NCI-H1105 treated with DMSO at 0.1 percent for 48 hours (cell line): ENCODE measurements at places on chromosomes 7 and 10.
A peak's percentile ranks its signal among the peaks of the same experiment; 100 is the strongest.

- DNase-seq, result no peak
Observed at GRCh38 chr7:11298220-11298619, 324.5 kb downstream of the PHF14 start.

DNA sequence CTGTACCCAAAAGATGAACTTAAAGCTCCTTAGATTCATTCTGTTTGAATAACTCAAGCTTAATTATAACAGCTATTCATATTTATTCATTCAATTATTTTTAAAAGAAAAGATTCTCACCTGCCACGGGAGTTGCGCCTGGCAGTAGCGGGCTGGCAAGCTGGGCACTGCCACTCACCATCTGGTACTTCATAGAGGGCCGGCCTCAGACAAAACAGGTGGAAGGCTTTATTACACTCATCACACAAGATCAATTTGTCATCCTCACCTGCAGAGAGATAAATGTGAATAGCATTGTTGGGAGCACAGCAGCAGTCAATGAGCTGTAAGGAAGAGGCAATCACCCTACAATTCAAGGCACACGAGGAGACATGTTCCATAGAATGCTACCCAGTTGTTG lies 15.8 kb downstream of the FZD9 start:
- peak; percentile 81 for DNase-seq

- peak; percentile 26 for DNase-seq
Observed at GRCh38 chr7:29102558-29103151, 43.7 kb downstream of the CPVL start.

DNA sequence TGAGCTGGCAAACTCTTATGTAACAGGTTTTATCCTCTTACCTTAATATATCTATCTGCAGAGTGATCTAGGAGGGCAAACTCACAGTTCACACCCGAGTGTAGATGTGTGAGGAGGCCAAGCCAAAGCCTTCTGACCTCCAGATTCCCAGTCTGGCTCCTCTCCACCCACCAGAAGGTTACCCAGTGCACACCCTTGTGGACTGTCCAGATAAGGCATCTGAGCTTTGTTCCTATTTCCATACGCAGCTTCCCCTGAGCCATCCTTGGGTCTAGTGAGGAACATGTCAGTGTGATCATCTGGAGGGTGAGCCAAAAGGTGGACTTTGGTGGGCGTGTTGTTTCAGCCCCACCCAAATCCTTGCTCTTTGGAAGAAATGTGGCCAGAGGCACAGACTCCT lies 203.0 kb upstream of the MEOX2 start:
- no peak for DNase-seq

GRCh38 chr10:548238-548901 lies 141.1 kb downstream of the DIP2C start:
- DNase-seq, result no peak

- DNase-seq, result no peak
Observed at GRCh38 chr10:96637709-96638108, 50.9 kb upstream of the TM9SF3 start.

GRCh38 chr7:28726555-28726954 lies 231.6 kb downstream of the TRIL start:
- no peak for DNase-seq

DNA sequence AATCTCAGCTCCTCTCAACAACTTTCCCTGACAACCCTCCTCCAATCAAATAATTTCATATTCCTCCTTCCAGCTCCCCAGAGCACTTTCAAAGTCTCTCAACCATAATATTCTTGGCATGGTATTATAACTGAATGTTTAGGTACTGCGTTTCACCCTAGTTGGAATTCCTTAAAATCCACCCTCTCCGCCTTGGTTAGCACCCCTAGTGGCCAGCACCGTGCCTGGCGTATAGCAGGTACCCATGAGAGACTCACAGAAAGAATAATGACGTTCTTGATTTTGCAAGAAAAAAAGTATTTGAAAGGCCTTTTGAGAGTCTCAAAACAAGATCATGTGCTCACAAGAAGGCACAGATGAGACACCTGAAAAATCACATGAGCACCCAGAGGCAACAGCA lies 50.9 kb downstream of the GLI3 start:
- DNase-seq, result no peak

DNA sequence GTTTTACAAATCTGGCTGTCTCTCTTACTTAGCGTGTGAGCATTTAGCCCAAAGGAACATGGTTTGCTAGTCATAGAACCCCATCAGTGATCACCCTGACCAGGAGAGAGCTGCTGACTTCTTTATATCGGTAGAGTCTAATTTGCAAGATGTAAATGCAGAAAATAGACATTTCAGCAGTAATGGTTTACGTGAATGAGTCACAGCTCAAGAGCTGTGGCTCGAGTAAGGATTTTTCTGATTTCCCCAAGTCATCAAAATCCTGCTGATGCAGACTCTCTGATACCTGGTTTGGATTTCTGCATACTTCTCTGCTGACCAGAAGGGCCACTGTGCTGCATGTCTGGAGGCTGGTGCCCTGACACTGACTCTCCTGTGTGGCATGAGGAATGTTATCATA lies 25.7 kb downstream of the NUB1 start:
- DNase-seq, result no peak

DNA sequence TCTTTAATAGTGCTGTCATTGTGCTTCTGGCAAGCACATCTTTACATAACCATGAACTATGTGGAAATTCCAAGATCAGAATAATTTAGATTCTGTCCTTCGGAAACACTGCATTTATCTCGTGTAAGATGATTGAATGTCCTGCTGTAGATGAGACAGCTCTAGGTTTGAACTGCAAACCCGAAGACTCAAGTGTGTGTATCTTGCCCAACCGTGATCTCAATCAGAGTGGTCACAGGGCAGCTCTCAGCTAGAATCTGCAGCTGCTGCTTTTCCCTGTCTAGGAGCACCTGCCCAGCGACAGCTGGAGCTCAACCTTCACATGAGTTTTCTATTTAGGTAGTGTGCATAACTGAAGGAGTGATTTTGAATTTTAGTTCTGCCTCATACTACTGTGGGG lies 17.5 kb upstream of the KIF20B start:
- DNase-seq, result peak; percentile 21

DNA sequence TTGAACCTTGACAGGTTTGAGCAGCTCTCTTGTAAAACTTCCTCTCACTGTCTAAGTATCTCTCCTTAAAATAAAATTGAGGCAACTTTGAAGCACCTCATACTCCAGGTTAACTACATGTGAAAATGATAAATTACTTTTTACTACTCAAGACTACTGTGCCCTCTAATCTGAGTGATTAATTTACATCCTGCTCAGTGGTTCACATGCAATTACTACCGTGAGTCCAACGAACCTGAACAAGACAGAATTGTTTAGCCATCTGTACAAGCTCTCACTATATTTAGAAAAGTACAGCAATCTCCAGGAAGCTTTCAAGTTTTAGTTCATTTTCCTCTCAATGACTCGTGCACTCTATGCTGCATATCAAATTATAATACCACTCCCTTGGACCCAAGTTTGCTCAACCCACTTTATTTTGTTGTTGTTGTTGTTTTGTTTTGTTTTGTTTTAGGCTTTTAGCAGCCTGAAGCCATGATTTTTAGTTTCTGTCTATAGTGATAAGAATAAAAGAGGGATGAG lies 21.2 kb downstream of the PDE1C start:
- peak; percentile 46 for DNase-seq

- no peak for DNase-seq
Observed at GRCh38 chr10:3413937-3414666, 241.5 kb upstream of the PITRM1 start.

DNA sequence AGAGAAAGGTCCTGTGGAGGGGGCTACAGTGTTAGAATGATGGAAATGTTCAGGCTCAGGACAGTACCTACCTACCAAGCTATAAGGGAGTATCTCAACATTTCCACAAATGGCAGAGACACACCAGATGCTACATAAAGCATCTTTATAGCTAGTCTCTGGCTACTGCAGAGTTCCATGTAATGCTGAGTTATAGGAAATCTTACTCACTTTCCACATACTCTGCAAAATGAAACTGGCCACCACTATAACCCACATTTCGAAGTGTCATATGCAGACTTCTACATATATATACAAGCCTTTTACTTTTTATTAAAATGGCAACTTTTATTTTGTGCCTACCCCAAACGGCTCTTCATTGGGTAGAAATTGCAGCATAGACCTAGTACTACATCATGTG lies 85.5 kb downstream of the FAS start:
- no peak for DNase-seq

DNA sequence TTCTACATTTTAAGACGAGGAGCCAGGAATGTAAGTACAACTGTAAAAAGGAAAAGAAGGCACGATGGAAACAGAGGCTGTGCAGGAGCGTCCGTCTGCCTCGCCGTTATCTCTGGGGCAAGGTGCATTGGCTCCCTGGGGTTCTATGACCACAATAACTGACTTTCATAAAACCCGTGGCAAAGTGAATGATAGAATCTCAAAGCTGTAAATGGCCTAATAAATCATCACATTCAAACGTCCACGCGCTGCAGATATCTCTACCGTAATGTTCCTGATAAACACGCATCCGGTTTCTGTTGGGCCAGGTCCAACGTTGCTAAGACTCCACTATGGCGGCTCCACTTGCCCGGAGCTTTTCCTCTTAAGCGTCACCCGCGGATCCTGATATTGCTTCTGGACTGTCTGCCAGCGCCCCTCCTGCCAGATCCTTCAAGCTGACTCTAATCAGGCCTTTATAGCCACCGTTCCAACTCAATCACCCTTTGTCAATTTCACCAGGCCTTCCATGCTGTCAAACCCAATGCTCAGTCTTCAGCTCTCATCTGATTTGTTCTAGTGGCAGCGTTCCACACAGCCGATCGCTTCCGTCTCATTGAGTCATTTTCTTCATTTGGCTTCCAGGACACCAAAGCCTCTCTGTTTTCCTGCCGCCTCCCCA lies 265.6 kb upstream of the FOXK1 start:
- peak; percentile 64 for DNase-seq

- no peak for DNase-seq
Observed at GRCh38 chr7:25864511-25864910, 287.5 kb upstream of the NFE2L3 start.

- no peak for DNase-seq
Observed at GRCh38 chr7:25732766-25733217, 419.2 kb upstream of the NFE2L3 start.

- DNase-seq, result no peak
Observed at GRCh38 chr10:69404786-69405185, 11.9 kb downstream of the TACR2 start.

- DNase-seq, result no peak
Observed at GRCh38 chr7:46508583-46508982, 587.5 kb upstream of the IGFBP3 start.

- no peak for DNase-seq
Observed at GRCh38 chr7:133961724-133962123, 165.4 kb upstream of the LRGUK start.

- DNase-seq, result no peak
Observed at GRCh38 chr10:62426086-62426485, 51.9 kb downstream of the ZNF365 start.

DNA sequence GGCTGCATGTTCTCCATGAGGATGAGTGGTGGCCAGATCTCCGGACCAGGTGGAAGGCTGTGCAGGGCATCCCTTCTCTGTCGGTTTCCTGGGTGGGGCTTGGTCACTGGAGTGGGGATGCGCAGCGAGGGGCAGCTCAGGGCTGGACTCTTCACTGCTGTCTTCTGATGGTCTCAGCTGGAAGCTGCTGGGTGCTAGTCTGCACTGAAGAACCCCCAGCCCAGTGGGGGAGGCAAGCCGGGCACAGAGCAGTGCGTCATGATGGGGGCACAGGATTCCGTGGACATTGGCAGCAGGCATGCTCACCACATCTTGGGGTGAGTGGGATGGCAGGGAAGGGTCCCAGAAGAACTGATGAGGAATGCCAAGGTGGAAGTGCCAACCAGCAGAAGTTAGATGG lies 39.8 kb downstream of the EEPD1 start:
- no peak for DNase-seq

DNA sequence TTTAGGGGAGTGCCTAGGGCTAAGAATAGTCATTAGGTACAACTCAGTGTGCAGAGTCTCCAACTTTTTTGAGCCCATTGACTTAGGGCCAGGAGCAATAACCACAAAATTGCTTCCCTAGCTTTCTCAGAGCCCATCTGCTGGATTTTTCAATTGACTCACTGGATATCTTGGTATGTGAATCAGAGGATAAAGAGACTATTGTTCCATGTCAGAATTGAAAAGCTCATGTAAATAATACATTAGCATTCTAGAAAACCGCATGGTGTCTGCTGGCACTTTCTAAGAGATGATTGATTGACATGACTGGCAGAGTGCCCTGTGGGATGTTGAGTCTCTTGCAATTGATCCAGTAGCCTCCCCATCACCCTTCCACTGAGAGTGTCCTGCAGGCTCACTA lies 246.2 kb downstream of the CCDC7 start:
- no peak for DNase-seq

GRCh38 chr7:148699024-148699781 lies 500 bp downstream of the CUL1 start:
- peak; percentile 22 for DNase-seq

- no peak for DNase-seq
Observed at GRCh38 chr7:131222171-131222570, 105.5 kb upstream of the MKLN1 start.

- DNase-seq, result no peak
Observed at GRCh38 chr10:71752391-71753090, 20.8 kb downstream of the VSIR start.

- no peak for DNase-seq
Observed at GRCh38 chr10:132616170-132616995, 78.8 kb downstream of the INPP5A start.

GRCh38 chr7:142590830-142591457 lies 158.3 kb upstream of the PRSS1 start:
- no peak for DNase-seq

DNA sequence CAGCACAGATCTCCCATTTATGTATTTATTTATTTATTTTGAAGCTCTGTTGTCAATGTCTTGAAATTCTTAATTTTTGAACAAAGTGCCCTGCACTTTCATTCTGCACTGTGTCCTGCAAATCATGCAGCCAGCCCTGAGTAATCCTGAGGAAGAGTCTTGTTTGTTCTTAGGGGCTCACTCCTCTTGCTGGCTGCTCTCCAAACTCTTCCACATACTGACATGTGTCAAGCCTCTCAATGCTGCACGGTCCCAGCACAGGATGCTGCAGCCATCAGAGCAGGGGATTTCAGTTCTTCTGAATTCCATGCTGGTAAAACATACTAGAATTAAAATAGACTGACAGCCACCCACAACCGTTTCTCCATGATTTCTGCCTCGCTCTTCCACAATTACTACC lies 207.2 kb downstream of the PARD3 start:
- peak; percentile 27 for DNase-seq

DNA sequence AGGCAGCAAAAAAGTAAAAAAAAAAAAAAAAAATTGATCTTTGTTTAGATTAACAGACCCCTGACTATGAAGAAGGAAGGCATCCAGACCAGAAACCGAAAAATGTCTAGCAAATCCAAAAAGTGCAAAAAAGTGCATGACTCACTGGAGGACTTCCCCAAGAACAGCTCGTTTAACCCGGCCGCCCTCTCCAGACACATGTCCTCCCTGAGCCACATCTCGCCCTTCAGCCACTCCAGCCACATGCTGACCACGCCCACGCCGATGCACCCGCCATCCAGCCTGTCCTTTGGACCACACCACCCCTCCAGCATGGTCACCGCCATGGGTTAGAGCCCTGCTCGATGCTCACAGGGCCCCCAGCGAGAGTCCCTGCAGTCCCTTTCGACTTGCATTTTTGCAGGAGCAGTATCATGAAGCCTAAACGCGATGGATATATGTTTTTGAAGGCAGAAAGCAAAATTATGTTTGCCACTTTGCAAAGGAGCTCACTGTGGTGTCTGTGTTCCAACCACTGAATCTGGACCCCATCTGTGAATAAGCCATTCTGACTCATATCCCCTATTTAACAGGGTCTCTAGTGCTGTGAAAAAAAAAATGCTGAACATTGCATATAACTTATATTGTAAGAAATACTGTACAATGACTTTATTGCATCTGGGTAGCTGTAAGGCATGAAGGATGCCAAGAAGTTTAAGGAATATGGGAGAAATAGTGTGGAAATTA lies 19.4 kb downstream of the GATA3 start:
- no peak for DNase-seq
